Stimulated activated CD4-positive, alpha-beta T cell treated with anti-CD3 and anti-CD28 coated beads, Interleukin-4, amount 100 ng/mL, for 1 hour (primary cell): ENCODE measurements at places on chromosomes 3 and 15.

DNA sequence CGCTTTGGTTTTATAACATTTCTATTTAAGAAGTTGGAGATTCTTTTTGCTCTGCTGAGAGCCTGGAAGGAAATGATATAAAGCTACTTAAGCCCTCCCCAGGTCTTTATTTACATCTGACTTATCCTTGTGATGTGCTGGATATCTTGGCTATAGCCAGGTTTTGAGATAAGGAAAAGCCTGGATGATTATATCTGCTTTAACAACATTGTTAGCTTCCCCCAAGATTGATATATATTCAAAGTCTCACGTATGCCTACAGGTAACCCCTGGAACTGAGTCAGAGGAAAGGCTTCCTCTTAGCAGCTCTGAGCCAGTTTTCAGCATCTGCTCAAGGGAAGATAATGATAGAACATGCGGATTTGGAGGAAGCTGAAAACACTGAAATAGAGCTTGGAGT is 61.5 kb upstream of the CRBN start:
- no peak for DNase-seq

DNA sequence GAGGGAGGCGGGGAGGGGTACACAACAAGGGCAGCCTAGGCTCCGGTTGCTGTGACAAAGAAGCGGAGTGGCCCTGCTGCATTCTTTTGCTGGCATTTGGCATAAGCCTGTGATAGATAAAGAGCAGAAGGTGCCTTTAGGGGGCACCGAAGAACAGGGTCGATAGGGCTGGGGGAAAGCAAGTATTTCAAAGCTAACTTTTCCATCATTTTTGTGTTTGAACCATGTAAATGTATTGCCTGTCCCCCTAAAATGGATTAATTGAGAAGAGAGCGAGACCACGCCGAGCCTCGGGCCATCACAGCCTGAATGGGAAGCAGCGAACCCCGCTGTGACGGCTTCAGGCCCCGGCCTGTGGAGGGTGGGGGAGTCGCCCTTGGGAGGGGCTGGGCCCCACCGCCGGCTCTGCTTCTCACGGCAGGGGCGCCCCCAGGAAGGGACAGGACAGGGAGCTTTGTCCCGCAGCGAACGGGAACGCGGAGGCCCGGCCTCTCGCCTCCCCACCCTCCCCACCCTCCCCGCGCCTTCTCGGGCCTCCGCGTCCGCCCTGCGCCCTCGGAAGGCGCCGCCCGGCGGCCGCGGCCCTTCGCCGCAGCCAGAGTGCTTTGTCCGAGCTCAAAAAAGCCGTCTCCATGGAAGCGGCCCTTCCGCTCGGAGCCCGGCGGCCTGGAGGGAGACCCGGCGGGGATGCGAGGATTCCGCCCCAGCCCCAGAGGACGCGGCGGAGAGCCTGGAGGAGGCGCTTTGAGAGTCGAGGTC is 32.4 kb upstream of the ALDH1L1 start:
- no peak for DNase-seq

DNA sequence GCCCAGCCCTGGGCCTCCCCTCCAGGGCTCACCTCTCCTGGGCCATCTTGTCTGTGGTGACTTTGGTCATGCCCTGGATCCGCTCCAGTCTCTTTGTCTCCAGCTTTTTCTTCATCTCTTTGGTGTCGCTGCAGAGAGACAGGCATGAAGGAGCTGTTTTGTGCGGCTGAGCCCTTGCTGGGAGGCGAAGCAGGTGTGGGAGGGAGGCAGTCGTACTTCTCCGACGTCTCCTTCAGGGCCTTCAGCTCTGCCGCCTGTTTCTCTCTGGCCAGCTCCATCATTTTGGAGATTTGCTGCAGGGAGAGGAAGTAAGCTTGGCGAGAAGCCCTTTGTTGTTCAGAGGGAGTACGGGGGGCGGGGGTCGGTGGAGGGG is 7.7 kb upstream of the ANKRD63 start:
- DNase-seq, result no peak

- DNase-seq, result no peak
Measured at GRCh38 chr15:78244101-78244500, 9.7 kb upstream of the ACSBG1 start.

GRCh38 chr15:79124388-79124787 is 33.8 kb upstream of the RASGRF1 start:
- no peak for DNase-seq

DNA sequence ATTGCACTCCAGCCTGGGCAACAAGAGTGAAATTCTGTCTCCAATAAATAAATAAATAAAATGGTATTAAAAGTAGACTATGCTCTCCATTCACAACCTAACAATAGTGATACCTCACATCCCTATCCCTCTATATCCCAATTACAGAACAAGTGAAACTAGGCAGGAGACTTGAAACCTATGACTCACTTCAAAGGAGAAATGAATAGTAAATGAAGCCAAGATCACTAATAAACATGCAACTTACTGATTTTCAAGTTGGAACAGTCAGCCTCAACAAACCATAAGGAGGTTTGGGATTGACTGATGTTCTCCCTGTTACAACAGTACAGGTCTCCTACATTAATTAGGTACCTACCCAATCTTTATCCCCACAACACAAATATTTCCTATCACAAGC is 103.4 kb downstream of the GSK3B start:
- no peak for DNase-seq

GRCh38 chr3:20322085-20322484 is 136.1 kb upstream of the SGO1 start:
- DNase-seq, result no peak

- DNase-seq, result no peak
Measured at GRCh38 chr3:30253832-30254231, 352.6 kb upstream of the TGFBR2 start.

- no peak for DNase-seq
Measured at GRCh38 chr3:146403792-146404191, 65.6 kb downstream of the PLSCR2 start.

GRCh38 chr3:125683067-125683829 is 88.0 kb upstream of the OSBPL11 start:
- DNase-seq, result no peak

- DNase-seq, result no peak
Measured at GRCh38 chr3:114721864-114722263, 425.2 kb downstream of the ZBTB20 start.

GRCh38 chr3:122773944-122774509 is 19.6 kb downstream of the HSPBAP1 start:
- DNase-seq, result no peak

- no peak for DNase-seq
Measured at GRCh38 chr3:46228260-46229242, 13.7 kb upstream of the CCR3 start.

DNA sequence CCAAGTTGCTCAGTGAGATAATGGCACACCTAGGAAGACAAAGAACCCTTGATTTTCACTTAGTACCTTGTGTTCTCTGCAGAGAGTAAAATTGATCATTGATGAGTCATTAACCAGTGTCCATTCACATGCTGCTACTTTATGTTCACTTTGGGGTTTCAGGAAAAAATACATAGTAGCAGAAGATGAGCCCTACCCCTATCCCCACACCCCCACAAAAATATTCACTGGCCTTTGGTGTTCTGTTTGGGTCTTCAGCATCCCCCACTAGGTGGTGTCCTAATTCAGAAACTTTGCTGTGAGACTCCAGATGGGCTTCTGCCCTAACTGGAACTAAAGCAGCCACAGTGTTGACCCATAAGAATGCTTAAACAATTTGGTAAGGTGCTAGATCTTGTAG is 178.8 kb downstream of the KLHL25 start:
- no peak for DNase-seq

DNA sequence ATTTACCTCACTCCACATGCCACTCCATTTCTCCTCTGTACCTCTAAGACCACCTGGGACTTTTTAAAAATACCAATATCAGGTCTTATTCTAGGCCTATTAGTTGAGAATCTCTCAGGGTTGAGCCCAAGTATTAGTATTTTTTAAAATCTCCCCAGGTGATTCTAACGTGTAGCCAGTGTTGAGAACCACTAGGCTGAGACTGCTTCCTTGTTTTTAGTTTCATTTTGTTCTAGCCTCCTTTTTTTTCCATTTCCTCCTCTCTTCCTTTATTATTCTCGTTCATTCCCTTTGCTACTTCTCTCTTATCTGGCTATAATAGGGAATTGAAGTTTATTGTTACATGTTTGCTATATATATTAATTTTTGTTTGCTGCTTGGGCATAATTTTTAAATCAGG is 217.8 kb upstream of the CD96 start:
- no peak for DNase-seq

DNA sequence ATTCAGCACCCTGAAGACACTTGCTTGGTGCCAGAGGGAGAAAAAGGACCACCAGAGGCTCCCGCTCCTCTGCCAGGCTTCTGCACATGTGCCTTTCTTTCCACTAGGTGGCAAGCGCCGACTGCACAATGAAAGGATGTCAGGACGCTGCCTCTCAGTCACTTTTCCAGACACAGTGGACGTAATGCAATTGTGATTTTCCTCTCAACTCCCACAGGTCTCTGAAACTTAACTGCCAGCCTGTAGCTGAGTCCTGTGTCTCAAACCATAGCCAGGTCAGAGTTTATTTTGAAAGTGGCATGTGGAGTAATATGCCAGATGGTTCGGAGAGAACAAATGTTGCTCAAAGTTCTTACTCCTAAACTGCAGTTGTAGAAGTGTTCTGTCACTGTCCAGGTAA is 162.9 kb downstream of the ITPR1 start:
- no peak for DNase-seq

DNA sequence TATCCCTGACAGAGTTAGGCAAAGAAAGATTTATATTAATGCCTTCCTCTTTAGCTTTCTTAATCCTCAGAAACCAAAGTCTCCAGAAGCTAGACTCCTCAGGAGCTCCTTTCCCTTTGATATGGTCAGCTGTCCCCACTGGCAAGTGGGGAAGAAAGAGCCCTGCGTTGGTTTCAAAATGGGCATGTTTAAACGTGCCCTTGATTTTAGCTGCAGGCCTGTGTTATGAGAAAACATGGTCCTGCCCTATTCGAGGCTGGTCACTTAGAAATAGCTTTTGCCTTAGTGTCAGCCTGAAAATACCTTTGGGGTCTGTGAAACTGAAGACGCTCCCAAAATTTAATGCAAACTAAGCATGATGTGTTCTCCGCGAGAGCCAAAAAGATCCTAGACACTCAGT is 135.5 kb upstream of the RARB start:
- DNase-seq, result no peak

DNA sequence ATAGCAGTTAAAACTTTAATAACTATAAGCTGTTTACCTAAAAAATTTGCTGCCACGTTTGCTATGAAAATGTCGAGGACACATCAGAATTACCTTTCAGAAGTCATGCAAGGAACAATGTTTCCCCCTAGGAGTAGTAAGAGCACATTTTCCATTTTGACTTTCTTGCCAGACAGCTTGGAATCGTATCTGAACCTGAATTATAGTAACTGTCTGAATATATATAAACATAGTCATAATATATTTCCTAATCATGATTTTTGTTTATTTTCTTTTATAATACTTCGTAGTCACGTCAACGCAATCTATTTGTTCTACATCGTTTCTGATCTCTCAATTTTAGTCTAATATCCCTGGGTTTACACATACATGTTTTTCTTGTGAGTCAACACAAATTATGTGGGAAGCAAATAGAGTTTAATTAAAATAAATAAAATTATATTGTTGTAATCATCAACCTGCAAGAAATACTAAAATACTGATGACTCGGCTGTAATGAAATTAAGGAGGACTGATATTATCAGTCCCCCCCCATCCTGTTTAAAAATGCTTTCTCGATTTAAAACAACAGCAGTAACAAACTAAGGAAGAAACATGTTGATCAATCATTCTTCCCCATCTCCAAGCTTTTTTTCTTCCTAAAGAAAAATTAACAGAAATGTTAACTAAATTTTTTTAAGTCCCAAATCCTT is 78.4 kb downstream of the MME start:
- no peak for DNase-seq

DNA sequence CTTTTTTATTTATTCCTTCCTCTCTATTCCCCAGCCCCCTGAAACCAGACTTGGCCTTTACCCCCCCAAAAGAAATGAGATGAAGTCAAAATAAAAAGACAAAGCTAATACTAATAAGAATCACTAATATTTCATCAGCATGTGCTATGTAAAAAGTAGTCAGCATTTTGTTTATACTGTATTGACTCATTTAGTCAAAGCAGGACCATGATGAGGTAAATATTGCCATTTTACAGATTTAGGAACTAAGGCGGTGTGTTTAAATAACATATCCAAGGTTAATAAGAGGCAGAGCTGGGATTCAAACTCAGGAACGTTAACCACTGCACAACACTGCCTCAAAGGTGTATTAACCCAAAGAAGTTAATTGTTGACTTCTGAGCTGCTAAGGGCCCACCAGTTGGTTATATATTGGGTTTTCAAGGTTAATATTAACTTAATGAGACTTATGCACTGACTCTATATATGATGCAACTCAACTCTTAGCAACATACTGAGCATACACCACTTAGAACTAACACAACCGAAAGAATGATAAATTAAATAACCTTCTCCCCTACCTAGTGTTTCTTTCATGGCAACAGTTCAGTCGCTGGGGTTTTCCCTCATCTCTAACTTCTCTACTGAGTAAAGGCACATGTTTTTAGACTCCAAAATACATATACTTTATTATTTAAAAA is 34.7 kb downstream of the FOXP1 start:
- DNase-seq, result no peak

- DNase-seq, result no peak
Measured at GRCh38 chr3:11582191-11582968, 61.3 kb downstream of the VGLL4 start.

- DNase-seq, result no peak
Measured at GRCh38 chr3:156158656-156159295, 38.4 kb downstream of the KCNAB1 start.

- no peak for DNase-seq
Measured at GRCh38 chr3:190807719-190808375, 54.6 kb downstream of the GMNC start.

DNA sequence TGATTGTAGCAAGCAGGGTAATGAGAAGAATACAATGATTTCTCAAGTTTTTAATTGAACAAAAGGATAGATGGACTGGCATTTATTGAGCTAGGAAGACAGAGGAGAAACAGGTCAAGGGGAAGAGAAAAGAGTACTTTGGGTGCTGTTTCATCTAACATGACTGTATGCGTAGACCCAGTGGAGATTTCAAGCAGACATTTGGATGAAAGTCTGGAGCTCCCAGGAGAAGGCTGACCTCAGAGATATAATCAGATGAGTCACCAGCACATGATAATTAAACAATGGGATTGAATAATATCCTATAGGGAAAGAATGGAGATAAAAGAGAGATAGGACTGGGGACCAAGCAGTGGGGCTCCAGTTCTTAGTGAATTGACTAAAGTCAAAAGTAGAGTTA is 194.9 kb downstream of the ARRDC4 start:
- DNase-seq, result no peak

GRCh38 chr15:64634027-64634426 is 141.4 kb downstream of the RBPMS2 start:
- DNase-seq, result no peak

GRCh38 chr3:56133423-56133822 is 334.8 kb downstream of the ERC2 start:
- no peak for DNase-seq

GRCh38 chr3:31432897-31433678 is 99.6 kb upstream of the STT3B start:
- no peak for DNase-seq

- no peak for DNase-seq
Measured at GRCh38 chr3:124401843-124402242, 328.4 kb upstream of the UMPS start.
